Mammary epithelial cell (primary cell): ENCODE measurements at places on chromosomes 12 and 14. TPM values are rescaled to one million over a fixed set of nuclear protein-coding genes. Genes with fewer than 3 reads are reported as not detected.

Gene CORO1C
- total RNA-seq: 229 and 245 TPM in 2 replicates

Gene LTBR
- 134 TPM for total RNA-seq

Gene GSG1
- total RNA-seq: not detected

Gene SPIC
- total RNA-seq: not detected

Gene SERPINA9
- 0.19 and 0.21 TPM in 2 replicates for total RNA-seq

Gene TDP1
- 19.3 and 29.0 TPM in 2 replicates for total RNA-seq

Gene SMOC1
- total RNA-seq: 22.3 TPM

Gene SLC17A8
- not detected in 2 replicates for total RNA-seq

Gene NEK9
- total RNA-seq: 58.0 and 75.6 TPM in 2 replicates

Gene GZMB
- total RNA-seq: not detected

Gene NFATC4
- total RNA-seq: 0.43 TPM in 1 of 2 replicates, not detected in the other

Gene EFS
- 0.35 and 1.4 TPM in 2 replicates for total RNA-seq

Gene DHRS2
- 0.89 and 1.5 TPM in 2 replicates for total RNA-seq

Gene BEST3
- 0.09 TPM in 1 of 2 replicates, not detected in the other for total RNA-seq

Gene SVOP
- total RNA-seq: under 0.01 TPM

Gene GNB3
- 0.40 and 0.99 TPM in 2 replicates for total RNA-seq

Gene PMEL
- 0.75 and 1.9 TPM in 2 replicates for total RNA-seq

Gene TRIM9
- 0.67 TPM for total RNA-seq

Gene CELA1
- total RNA-seq: not detected in 2 replicates

Gene GAS2L3
- total RNA-seq: 4.0 TPM

Gene PPP2R3C
- total RNA-seq: 12.3 and 18.7 TPM in 2 replicates

Gene BCDIN3D
- 3.3 TPM for total RNA-seq

Gene ADAMTS20
- total RNA-seq: not detected in 2 replicates

Gene HSPB8
- not detected in 2 replicates for total RNA-seq

Gene ITPK1
- 38.8 TPM for total RNA-seq

Gene FAM222A
- 0.50 TPM for total RNA-seq
